Activated CD4-positive, alpha-beta T cell treated with anti-CD3 and anti-CD28 coated beads, Interleukin-2, Interleukin-4, amounts not matched to agents 100 ng/mL and 50 ng/mL, durations not matched to agents 16 hours and 8 hours (primary cell): ENCODE measurements at places on chromosomes 4 and X.

DNA sequence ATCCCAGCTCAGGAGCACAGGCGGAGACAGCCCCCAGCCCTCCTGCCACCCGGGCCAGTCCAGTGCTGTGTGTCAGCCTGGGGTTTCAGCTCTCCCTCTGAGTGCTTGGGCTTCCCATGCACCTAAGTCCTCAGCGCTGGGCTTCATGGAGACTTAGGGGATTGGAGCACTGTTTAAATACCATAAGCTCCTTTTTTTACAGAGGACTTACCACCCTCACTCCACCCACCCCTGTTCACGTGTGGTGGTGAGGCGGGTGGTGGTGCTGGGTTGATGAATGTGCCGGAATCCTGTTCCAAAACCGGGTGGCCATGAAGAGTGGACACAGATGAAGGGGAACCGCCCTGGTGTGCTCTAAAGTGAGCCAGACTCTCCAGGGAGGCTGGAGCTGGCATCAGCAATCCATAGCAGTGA is 66.9 kb downstream of the PSAPL1 start:
- no peak for DNase-seq

- no peak for DNase-seq
Measured at GRCh38 chr4:145786261-145786660, 106.3 kb downstream of the C4orf51 start.

- DNase-seq = peak; percentile 36
Measured at GRCh38 chrX:41481264-41482109, 34.3 kb downstream of the NYX start.

GRCh38 chr4:168605411-168605810 is 108.6 kb downstream of the PALLD start:
- DNase-seq = no peak

GRCh38 chr4:33512397-33512796 is 2731.9 kb downstream of the ARAP2 start:
- DNase-seq = no peak

DNA sequence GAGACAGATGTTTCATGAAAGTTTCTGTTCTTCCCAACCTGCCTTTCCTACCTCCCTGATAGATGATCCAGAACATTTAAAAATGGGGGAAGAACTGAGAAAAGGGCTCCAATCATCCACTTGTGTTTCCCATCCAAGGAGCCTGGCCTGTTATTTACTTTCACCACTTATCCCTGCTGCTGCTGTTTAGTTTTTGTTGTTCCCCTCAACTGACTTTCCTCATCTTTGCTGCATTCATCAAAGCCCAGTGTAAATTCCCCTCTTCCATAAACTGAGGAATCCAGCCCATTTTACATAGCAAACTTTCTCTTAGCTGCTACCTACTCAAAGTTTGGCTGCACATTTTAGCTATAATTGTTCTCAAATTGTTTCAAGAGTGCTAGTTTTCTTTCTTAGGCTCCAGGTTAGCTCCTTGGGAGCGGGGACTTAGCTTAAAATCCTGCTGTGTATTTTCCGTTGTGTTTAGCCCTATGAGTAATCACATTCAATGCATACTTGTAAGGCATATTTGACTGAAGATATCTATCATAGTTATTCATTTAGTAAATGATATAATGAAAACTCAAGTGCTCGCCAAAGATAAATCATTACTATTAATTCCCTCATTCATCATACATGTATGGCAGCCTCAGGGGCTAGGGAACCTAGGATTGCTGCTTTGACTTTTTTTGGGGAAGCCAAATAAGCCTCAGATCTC is 1.4 kb upstream of the PTPN13 start:
- DNase-seq = no peak

GRCh38 chr4:123866796-123867195 is 470.2 kb downstream of the SPRY1 start:
- DNase-seq = no peak

- DNase-seq = no peak
Measured at GRCh38 chr4:52577624-52577962, 81.5 kb downstream of the USP46 start.

- no peak for DNase-seq
Measured at GRCh38 chr4:42345962-42346544, 51.2 kb upstream of the SHISA3 start.

DNA sequence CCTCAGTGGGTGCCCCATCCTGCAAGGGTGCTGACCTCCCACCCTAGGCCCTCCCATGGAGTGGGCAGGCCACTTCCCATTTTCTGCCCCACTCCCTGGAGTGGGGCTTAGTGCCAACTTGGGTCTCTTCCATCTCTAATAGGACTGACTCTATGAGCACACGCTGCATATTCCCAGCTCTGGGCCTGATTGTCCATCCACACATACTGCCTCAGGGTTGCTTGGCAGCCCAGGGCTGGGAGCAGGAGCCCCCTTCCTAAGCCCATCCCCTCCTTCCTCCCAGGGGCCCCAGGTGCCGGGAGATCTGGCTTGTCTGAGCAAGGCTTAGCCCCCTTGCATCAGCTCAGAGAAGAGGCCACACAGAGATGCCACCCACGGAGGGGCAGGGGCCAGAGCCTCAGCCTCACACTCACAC is 55.1 kb downstream of the PJA1 start:
- DNase-seq = no peak

DNA sequence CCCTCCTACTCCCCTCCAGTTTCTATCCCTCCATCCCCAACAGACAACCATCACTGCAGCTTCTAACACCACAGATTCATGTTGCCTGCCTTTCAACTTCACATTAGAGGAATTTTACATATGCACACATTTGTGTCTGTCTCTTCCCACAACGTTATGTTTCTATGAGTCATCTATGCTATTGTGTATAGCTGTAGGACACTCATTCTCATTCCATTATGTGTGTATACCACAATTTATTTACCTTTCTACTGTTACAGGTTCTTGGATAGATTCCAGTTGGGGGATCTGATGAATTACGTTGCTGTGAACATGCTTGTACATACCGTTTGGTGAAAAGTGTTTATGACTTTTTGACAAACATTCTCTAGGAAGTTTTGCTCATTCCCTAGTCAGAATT is 58.8 kb upstream of the TRPC3 start:
- DNase-seq = no peak

DNA sequence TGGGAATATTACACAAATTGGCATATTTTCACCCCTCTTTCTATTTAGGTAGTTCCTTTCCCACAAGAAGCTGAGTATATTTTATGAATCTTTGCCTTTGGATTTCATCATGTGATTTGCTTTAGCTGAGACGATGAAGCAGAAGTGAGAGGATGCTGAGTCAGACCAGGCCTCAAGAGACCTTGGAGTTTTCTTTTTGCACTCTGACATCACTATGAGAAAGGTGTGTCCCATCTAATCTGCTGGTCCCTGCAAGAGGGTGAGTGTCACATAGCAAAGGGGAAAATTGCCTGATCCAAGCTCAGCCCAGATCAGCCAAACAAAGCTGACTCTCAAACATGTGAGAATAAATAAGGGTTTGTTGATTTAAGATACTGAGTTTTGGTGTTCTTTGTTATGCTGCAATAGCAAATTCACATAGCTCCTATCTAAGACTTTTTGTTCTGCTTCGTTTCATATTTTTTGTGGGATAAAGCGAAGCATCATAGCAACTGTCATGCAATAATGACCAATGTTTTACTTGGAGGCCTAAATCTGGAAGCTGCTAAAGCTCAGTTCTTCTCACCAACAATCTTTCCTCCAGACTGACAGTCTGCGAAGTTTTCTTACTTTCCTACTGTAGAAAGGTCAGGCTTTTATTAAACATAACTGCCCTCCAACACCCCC is 176.9 kb downstream of the PDHA2 start:
- DNase-seq = no peak

GRCh38 chr4:79958466-79959264 is 114.4 kb downstream of the ANTXR2 start:
- DNase-seq = no peak

DNA sequence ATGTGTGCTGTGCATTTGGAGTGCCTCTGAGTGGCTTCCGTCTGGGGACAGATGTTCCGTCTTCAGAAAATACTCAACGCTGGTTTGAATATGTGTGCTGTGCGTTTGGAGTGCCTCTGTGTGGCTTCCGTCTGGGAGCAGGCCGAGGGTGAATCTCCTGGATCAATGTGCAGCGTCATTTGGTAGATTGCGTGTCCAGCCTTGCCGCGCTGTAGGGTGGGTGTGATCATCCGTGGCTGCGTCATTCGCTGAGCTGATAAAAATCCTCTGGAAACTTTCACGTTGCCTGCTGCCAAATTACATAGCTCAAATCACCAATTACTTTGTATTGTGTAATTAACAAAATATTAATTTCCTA is 12.1 kb downstream of the UVSSA start:
- no peak for DNase-seq

DNA sequence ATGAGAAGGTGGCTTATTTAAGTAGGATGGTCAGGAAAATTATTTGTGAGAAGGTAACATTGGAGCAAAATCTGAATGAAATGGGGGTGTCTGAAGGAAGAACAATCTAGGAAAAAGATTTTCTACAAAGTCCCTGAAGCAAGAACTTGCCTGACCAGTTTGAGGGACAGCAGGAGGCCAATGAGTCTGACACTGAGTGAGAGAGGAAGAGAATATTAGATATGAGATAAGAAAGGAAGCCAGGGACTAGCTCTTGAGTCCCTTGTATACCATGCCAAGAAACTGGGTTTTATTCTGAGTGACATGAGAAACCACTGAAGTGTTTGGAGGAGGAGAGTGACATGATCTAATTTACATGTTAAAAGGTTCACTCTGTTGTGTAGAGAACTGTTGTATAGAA is 1478.9 kb downstream of the RPA4 start:
- no peak for DNase-seq

- DNase-seq = peak; percentile 20
Measured at GRCh38 chr4:119266153-119266552, 53.6 kb downstream of the USP53 start.

DNA sequence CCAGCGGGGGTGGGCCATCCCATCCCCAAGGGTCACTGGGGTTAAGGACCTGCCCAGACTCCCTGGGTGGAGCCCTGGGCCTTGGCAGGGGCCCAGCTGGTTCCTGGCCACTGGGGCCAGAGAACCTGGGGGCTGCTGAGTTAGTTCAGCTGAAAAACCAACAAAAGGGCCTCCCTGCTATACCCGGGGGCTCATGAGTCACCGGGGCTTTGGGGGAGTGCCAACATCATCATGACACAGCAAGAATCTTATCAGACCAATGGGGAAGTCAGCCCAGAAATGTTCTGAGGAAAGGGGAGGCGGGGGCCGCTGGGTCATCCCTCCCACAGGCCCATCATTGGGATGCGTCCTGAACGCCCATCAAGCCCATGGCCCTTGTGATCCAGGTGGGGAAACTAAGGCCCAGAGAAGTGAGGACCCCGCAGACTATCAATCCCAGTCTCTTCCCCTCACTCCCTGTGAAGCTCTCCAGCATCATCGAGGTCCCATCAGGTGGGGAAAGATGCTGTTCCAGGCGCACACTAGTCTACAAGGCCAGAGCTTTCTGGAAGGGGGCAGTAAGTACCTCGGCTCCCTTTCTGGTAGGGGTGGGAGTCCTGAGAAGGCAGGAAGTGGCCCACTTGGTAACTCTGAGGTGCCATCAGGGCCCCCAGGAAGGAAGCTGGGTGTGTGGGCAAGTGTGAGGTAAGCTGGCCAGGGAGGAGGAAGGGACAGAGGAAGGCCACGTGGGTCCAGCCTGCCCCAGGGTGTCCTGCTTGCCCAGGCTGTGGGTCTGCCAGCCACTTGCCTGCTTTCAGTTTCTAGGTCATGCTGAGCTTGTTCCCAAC is 4.5 kb downstream of the G6PD start:
- peak; percentile 39 for DNase-seq

- no peak for DNase-seq
Measured at GRCh38 chr4:152508386-152508785, 27.5 kb downstream of the FBXW7 start.
